Activated CD4-positive, alpha-beta T cell treated with anti-CD3 and anti-CD28 coated beads, Interleukin-2, Interleukin-6, amounts not matched to agents 100 ng/mL and 50 ng/mL, durations not matched to agents 16 hours and 8 hours (primary cell): ENCODE measurements at places on chromosomes 7 and 10.

DNA sequence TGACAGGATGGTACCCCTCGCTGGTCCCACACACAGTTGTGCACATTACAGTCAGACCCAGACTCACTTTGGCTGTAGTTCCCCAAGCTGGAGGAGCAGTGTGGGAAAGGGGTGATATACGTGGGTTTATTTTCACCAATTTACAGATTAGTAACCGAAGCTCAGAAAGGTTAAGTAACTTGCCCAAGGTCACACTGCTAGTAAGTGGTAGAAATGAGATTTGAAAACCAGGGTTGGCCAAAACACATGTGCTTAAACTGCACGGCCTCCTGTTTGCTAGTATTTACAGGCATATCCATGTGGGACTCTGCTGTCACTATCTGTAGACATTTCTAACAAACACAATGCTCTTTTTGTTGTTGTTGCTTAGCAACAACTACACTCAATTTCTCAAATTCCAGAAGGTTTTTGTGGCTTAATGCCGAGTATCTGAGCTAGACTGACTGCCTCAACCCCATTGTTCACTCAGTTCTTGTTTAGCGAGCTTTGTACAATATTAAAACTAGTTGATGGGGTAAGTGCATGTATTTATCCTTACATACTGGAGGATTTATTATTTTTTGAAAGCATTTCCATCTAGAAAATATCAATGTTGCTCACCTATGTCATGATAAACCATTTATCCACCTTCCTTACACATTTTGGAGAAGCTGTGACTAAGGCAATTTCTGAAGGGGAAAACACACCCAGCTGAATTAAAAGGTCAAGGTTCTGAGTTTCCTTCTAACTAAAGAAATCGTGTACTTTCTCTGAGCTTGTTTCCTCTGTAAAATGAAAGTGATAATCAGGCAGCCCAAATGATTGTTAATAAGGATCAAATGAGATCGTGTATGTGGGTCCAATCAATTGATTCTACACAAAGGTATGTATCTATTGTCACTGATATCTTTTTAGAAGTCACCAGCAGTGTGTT, 5.3 kb upstream of the TMEM139 start:
- no peak for DNase-seq

GRCh38 chr7:30791114-30791513, 19.9 kb downstream of the MINDY4 start:
- no peak for DNase-seq

- peak; percentile 46 for DNase-seq
These were observed 33.6 kb upstream of the HDAC9 start for GRCh38 chr7:18461785-18462467.

DNA sequence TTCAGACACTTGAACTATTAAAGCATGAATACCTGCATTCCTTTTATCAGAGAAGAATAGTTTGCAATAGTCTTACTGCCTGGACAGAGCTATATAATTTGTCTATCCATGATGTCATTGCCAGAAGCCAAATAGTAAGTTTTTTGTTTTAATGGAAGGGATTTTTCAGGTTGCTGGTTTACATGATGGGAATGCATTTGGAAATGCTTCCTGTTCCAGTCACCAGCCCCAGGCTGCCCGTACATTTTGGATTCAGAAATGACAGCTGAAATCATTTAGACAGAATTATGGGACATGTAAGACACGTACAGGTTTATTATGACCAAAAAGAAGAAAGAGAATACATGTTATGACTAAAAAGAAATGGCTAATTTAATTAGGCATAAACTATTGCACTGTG, 293.1 kb downstream of the CDK14 start:
- no peak for DNase-seq

DNA sequence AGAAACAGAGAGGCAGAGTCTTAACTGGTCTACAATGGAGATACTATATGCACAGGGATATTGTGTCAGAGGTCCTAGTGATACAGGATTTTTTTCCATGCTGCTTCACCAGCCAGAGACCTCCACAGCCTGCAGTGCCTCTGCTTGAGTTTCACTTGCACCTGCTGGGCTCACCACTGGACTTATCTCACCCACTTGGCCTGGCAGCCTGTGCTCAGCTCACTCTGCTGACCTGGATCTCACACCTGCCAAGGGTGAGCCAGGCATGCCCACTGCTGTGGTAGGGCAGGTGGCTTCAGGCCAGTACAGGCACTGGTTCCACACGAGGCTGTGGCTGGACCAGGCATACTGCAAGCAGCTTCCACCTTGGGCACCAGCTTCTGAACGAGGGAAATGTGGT, 36.6 kb downstream of the PNLIPRP3 start:
- no peak for DNase-seq
